ENCODE measurements at places on chromosomes 5 and 9.

DNA sequence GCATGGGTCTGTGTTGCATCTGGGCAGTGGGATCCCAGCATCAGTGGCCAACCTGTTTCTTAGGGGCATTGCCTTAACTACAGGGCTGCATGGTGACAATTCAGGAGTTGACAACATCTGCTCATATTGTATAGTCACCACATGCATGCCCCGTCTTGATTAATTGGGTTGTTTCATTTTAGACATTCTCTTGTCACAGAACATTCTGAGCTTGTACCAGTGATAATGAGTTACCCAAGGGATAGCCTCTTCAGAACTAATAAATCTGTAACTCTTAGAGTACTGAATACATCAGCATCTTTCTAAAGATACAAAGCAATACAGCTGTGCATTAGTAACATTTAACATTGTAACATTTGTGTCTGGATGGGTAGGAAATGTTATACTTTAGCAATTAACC lies 426.5 kb upstream of the CD180 start:
- no peak for DNase-seq

- DNase-seq, result peak; percentile 80
Observed at GRCh38 chr9:137811283-137811870, 66.2 kb upstream of the CACNA1B start.

GRCh38 chr9:126299706-126300276 lies 26.8 kb upstream of the MVB12B start:
- DNase-seq, result no peak

DNA sequence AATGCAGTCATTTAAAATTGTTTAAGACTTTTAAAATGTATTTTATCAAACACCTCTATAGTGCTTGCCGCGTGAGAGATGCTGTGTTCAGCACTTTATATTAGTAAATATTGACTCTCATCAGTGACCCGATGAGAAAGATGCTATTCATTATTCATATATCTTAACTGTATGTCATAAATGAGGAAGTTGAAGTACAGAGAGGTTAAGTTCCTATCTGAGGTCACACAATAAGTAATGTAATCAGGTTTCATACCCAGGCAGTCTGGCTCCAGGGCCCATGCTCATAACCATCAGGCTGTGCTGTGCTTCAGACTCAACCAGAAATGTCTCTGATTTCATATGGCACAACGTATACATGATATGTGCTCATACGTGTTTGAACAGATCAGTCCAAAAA lies 119.0 kb downstream of the SV2C start:
- DNase-seq, result no peak

GRCh38 chr5:157328277-157328912 lies 62.5 kb downstream of the CYFIP2 start:
- DNase-seq, result peak; percentile 93

- DNase-seq, result no peak
Observed at GRCh38 chr5:169152453-169152852, 148.5 kb downstream of the SLIT3 start.

Data from osteoblast (primary cell).